T47D (cell line): ENCODE measurements at places on chromosomes 3 and 15.

DNA sequence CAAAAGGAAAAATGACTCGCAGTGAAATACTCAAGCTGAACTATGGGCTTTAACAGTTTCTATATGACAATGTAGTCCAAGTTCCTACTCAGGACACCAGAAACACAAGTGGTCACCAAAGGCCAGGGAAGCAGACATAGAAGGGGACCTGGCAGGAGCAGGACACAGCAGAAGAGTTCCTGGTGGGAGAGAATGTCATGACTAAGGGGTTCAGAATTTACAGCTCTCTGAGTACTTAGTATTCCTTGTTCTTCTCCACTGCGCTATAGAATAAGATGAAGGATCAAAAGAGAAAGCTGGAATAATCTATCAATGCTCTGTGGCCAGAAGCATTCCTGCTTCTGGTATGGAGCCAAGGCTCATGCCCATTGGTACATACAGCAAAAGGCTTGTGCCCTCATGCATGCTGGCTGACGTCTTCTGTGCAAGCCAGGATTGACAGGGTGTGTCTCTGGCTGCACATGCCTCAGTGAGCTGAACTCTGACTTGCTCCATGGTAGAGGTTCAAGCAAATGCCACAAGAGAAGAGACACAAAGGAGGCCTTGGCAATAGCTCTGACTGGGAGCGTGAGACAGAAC is 128.7 kb upstream of the SLC2A2 start:
- DNase-seq, result no peak

DNA sequence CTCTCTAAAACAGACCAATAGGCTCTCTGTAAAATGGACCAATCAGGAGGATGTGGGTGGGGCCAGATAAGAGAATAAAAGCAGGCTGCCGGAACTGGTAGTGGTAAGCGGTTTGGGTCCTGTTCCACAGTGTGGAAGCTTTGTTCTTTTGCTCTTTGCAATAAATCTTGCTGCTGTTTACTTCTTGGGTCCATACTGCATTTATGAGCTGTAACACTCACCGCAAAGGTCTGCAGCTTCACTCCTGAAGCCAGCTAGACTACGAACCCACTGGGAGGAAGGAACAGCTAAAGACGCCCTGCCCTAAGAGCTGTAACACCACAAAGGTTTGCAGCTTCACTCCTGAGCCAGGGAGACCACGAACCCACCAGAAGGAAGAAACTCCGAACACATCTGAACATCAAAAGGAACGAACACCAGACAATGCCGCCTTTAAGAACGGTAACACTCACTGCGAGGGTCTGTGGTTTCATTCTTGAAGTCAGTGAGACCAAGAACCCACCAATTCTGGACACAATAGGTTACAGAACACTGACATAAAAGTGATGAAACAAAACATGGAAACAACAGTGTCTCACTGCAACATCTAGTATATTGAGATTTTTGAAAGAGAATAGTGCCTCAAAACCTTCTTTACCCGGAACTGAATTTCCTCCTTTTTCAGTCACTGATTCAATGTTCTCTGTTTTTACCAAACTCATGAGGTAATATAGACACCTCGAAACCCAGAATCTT is 28.8 kb upstream of the PLSCR2 start:
- no peak for DNase-seq

GRCh38 chr3:178669022-178669601 is 132.9 kb downstream of the KCNMB2 start:
- no peak for DNase-seq

DNA sequence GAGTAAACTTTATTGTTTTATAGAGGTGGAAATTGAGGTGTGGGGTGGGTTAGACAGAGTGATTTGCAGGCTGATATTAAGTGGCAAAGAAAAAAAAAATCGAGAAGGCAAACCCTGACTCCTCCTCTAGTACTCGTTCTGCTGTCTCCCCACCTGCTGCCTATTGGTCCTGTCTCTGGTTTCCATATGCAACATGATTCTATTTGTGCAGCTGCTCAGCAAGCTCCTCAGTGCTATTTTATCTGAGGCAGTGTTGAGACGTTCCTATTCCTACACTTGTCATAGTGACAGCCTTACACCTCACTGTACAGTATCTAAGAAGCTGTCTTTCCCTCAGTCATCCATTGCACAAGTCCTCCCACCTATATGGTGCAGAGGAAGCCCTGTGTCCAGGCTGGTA is 45.1 kb downstream of the RSL24D1 start:
- no peak for DNase-seq

DNA sequence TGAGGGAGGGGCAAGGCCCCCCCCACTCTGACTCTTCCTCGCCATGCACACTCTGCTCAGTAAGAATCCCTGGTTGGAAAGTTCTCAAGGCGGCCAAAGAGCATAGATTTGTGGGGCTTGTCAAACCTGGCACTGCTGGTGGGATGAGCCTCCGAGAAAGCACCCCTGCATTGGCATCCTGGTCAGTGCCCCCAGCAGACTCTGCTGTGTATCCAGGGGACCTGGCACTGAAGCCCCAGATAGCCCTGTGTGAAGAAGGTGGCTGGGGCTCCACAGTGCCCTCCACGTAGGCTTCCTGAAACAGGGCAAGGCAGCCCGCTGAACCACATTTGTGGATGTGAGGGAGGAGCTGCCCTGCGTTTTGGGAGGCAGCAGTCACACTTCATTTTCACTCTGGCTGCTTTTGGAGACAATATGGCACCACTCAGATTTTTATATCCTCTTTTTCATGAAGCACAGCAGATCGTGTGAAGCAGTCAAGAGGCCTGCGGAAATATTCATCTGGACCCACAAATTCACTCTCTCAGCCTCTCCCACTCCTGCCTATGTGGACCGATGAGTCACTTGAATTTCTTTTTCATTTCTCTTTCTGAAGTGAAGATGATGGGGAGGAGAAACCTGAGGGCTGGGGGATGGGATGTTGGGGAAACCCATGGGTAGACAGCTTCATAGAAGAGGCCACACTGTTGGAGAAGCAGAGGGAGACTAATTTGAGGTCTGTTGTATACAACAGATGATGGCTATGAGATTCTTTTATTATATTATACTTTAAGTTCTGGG is 88.7 kb upstream of the BCL6 start:
- no peak for DNase-seq

DNA sequence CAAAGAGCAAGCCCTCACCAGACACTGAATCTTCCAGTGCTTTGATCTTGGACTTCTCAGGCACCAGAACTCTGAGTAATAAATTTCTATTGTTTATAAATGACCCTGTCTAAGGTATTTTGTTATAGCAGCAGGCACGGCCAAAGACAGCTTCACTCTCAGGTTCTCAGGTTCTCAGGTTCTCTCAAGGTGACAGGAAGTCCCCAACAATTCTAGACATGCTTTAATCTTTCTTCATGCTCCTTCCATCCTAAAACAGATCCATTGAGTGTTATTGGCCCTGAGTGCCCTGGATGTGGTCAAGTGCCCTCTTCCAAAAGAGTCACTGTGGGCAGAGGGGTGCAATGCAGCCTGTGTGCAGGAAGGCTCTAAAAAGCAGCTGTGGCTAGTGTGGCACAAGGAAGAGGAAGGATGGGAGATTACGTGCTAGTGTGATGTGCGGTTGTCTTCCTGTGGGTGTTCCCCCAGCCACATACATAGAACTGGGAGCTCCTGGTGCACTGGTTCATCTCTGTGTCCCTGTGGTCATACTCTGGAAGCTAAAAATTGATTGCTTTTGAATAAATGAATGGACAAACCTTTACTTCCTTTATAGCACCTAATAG is 11.0 kb upstream of the RAB7A start:
- DNase-seq, result no peak

DNA sequence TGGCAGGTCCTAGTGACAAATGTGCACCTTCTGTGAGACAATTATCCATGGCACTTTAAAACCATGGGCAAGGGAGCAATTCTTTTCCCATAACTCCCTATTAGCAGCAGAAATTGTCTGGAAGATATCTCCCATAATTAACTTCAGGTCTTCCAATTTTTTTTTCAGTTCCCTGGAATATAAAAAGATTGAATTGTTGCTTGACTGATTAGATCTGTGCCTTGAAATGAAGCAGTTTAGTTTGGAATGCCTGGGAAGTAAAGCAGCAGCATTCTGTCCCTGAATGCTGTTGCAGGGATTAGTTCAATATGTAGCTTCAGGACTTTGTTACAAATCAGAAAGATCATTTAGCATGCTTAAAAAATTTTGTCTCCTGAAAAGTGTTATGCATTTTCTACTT is 137.0 kb upstream of the GOLGA6L4 start:
- DNase-seq, result no peak

DNA sequence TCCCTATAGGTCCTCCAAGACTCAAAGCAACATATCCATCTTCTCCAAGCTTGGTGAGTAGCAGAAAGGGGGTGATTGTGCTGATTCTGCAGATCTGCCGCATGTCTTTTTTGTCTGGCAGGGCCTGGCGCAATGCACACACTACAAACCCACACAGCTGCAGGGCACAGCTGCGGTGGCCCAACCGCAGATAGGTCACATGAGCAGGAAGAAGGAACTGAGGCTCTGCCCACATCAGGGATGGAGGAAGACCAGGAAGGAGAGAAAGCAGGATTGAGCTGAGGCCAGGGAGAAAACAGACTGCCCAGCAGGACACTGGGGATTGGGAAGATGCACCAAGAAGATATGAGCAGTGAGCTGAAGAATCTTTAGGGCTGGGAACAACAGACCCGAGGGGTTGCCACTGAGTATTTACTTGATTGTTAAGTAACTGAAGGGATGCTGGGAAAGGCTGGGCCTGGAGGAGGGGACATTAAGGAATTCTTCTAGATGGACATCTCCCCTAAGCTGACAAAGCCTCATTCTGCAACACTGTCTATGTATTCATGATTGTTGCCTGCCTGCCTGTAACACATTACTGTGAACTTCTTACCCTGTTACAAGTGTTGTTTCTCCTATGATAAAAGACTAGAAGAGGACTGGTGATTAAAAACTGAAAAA is 126.7 kb downstream of the MYLK start:
- DNase-seq, result no peak

- no peak for DNase-seq
Observed at GRCh38 chr3:161770484-161771386, 274.1 kb downstream of the OTOL1 start.
